ENCODE measurements at places on chromosomes 1 and 21. TPM values are rescaled to one million over a fixed set of nuclear protein-coding genes. Genes with fewer than 3 reads are reported as not detected.

DNA sequence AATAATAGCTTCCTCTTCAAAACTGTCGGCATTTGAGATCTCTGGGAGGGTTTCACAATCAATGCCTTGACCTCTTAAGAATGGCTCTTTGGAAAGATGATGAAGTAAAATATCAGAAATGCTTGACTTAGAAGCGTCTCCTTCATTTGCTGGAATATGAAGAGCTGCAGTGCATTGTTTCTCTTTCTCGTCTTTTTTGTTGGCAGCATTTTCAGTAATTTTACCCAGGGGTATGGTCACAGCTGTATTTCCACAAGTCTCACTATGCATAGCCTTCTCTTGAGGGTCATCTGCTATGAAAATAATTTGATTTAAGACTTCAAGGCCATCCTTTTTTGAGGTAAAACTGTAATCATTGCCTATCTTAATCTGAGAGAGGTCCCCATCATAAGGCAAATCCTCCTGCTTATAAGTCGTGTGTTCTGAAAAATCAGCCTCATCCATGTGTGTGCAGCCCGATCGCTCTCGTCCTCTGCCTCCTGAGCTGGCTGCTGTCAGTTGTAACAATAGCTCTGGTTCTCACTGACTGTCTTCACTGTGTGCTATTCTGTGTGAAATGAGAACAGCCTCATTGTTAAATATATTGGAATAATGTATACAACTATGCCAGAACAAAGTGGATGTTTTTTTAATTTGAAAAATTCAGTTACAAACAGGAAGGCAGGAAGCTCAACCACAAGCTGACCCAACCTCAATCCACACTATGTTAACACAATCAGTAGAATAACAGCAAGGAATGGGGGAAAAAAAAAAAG is 4.5 kb downstream of the AKNAD1 start:
- no peak for DNase-seq
- H3K27ac ChIP-seq = no peak overlapping the region
- H3K36me3 ChIP-seq = no peaks in the 10 kb centered on the region
- no peak overlapping the region for H3K4me3 ChIP-seq
- H3K27me3 ChIP-seq = peaks cover 7% of the 10 kb centered on the region

COL11A1 gene
- total RNA-seq = not detected

WNT2B gene
- total RNA-seq = not detected

DNA sequence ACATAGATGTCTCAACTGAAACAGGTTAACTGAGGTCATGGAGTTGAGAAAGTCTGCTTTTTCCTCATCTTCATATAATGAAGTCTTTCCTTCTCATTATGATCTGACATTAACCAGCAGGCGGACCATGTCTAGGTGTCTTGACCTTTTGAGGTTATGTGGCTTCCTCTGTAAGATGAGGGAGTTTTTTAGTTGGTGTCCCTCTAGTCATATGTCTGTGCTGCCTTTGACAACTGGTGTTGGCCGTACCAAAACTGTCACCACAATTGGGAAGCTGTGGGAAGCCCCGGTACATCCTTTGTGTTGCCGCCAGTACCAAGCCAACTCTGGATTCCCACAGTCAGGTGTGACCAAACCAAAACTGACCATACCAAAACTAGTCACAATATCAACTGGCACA is 105.1 kb downstream of the PBX1 start:
- no peaks in the 10 kb centered on the region for H3K36me3 ChIP-seq
- no peak overlapping the region for H3K4me3 ChIP-seq
- peaks cover 7% of the 10 kb centered on the region for H3K4me1 ChIP-seq
- no peak for DNase-seq
- no peaks in the 10 kb centered on the region for H3K27me3 ChIP-seq
- H3K27ac ChIP-seq = no peak overlapping the region

DNA sequence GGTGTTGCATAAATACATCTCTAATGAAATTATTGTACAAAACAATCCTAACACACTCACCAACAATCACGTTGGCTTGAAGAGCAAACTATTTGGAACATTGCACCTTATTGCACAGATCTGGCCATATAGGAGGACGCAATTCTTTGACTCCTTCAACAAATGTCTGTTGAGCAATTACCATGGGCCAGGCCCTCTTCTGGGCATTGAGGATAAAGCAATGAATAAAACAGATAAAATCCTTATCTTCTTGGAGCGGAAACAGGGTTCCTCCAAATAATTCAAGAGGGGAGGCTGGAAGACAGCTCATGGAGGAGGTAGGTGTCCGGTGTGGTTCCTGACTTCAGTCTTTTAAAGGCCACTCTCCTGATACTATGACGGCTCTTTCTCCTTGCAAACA is 43.3 kb downstream of the PAX7 start:
- H3K4me1 ChIP-seq = peaks cover 5% of the 10 kb centered on the region
- no peak for DNase-seq
- no peaks in the 10 kb centered on the region for H3K36me3 ChIP-seq
- H3K27me3 ChIP-seq = peaks cover 19% of the 10 kb centered on the region
- no peak overlapping the region for H3K27ac ChIP-seq

DNA sequence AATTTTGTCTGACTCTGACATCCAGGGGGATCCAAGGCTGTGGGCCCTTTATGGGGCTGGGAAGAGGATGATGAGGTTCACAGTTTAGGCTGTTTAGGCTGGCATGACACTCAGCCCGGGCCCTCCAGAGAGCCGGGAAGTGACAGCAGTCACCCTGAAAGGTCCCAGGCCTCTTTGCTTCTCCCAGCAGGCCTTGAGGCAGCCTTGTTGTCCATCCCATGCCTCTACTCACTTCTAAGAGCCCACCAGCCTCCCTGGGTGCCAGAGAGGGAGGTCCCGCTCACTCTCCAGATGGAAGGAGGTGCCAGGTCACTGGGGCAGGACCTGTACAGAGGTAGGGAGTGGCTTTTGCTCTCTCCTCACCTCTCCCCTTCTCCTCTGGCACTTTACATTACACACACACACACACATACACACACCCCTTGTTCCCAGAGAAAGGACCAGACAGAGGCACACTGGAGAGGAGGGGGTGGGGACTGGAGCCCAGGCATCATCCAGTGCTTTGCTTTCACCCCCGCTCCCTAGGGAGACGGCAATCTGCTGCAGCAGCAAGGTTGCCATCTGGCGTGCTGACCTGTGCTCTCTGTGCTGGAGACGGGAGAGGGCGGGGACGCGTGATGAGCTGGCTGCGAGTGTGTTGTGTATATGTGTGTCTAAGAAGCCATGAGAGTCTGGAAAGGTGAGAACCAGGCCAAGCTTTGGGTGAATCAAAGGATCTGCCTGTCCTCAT is 4.6 kb downstream of the KLHDC8A start:
- H3K4me3 ChIP-seq = no peak overlapping the region
- no peak for DNase-seq
- H3K27me3 ChIP-seq = peaks cover 3% of the 10 kb centered on the region

GRCh38 chr1:50929376-50929958 is 30.6 kb downstream of the FAF1 start:
- peaks cover 34% of the 10 kb centered on the region for H3K4me1 ChIP-seq
- no peak overlapping the region for H3K4me3 ChIP-seq
- peaks cover 22% of the 10 kb centered on the region for H3K36me3 ChIP-seq

GRCh38 chr1:177780096-177780700 is 189.7 kb downstream of the SEC16B start:
- no peak overlapping the region for H3K4me3 ChIP-seq
- no peak overlapping the region for H3K27ac ChIP-seq
- no peaks in the 10 kb centered on the region for H3K27me3 ChIP-seq
- DNase-seq = no peak
- no peaks in the 10 kb centered on the region for H3K4me1 ChIP-seq

GRCh38 chr1:194734970-194735369 is 1548.6 kb upstream of the B3GALT2 start:
- no peak overlapping the region for H3K27ac ChIP-seq
- no peak overlapping the region for H3K4me3 ChIP-seq
- no peaks in the 10 kb centered on the region for H3K4me1 ChIP-seq
- H3K27me3 ChIP-seq = no peaks in the 10 kb centered on the region
- H3K36me3 ChIP-seq = no peaks in the 10 kb centered on the region

PIGC gene
- total RNA-seq = 20.1 TPM

DNA sequence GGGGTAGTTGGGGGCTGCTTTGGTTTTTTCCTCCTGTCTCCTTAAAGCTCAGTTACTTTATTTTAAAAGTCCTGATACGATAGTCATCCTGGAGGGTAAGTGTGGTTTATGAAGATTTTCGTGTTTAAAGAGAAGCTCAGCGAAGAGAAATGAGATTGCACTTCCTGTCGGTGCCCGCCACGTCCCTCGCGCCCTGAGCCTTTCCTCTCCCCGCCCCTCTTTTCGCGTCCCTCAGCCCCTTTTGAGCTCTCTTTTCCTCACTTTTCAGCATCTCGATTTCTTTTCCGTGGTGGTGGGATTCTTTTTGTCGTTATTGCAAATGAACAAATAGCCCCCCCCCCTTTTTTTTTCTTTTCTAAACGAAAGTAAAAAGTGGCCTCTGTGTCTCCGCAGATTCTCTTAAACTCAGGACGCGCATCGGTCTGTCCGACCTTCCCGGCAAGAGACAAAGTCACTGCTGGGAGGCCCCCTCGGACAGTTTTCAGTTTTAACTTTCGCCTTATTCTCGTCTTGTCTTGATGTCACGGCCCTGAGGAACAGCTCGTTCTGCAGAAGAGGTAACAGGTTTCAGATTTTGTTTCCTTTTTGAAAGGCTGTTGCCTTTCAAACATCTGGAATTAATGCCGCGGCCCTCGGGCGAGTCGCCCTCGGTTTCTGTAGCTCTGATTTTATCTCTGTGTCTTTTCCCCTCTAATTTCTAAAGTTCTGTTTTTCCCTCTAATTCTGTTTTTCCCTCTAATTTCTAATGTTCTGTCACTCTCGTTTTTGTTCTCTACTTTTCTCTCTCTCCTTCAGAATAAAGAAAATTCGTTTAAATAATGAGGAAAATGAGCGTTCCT is 1.0 kb upstream of the DMRTA2 start:
- H3K4me3 ChIP-seq = peak overlapping the region; percentile 77
- H3K27me3 ChIP-seq = peaks cover 96% of the 10 kb centered on the region
- no peaks in the 10 kb centered on the region for H3K36me3 ChIP-seq
- peaks cover 55% of the 10 kb centered on the region for H3K4me1 ChIP-seq
- H3K27ac ChIP-seq = peak overlapping the region; percentile 20

DNA sequence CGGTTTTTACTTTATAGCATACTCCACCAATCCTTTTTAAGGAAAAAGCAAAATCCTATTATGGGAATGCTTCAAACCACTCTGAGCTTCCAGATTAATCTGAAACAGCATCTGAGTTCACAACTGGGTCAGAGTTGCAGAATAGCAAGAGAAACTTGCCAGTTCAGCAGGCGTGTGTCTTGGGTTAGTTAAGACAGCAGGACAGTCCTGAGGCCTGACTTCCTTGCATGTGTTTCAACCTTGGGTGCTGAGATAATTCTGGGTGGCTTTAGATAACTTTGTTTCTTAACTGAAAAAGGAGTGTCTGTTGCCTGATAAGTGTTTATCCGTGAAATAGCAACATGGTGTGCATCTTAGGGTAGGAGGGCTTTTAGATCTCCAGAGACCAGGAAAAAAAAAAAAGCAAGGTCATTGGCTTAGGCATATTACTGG is 169.2 kb downstream of the DHRS3 start:
- no peaks in the 10 kb centered on the region for H3K27me3 ChIP-seq
- DNase-seq = no peak
- H3K4me3 ChIP-seq = peak overlapping the region; percentile 27
- peaks cover 79% of the 10 kb centered on the region for H3K36me3 ChIP-seq
- H3K4me1 ChIP-seq = peaks cover 88% of the 10 kb centered on the region

- H3K27ac ChIP-seq = no peak overlapping the region
- H3K36me3 ChIP-seq = no peaks in the 10 kb centered on the region
- H3K4me3 ChIP-seq = no peak overlapping the region
- H3K4me1 ChIP-seq = no peaks in the 10 kb centered on the region
- H3K27me3 ChIP-seq = peaks cover 4% of the 10 kb centered on the region
These were observed 48.2 kb upstream of the ABCA4 start for GRCh38 chr1:94169126-94169525.

TOR3A gene
- total RNA-seq = 41.1 TPM

CLCA4 gene
- not detected for total RNA-seq

NBPF10 gene
- total RNA-seq = 0.64 TPM

CDK11B gene
- 43.3 TPM for total RNA-seq

TMEM50B gene
- total RNA-seq = 15.7 TPM

DNA sequence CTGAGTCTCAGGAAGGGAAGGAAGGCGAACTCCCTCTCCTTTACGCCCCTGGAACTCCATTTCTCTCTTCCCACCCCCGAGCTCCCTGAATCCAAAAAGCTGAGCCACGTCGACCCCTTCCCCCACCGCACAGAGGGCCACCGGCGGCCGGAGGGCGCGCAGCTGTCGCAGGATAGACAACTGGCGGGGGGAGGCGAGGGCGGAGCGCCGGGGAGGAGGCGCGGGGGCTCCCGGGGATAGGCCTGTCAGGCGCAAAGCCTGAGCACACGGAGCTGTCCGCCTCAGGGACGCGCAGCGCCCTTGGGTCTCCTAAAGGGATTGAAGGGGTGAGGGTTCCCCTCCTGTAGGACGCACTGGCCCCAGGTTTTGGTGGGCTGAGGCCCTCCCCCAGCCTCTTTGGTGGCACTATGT is 752 bp upstream of the ACTA1 start:
- H3K36me3 ChIP-seq = peaks cover 17% of the 10 kb centered on the region
- no peak overlapping the region for H3K4me3 ChIP-seq
- H3K27ac ChIP-seq = no peak overlapping the region
- DNase-seq = no peak

DNA sequence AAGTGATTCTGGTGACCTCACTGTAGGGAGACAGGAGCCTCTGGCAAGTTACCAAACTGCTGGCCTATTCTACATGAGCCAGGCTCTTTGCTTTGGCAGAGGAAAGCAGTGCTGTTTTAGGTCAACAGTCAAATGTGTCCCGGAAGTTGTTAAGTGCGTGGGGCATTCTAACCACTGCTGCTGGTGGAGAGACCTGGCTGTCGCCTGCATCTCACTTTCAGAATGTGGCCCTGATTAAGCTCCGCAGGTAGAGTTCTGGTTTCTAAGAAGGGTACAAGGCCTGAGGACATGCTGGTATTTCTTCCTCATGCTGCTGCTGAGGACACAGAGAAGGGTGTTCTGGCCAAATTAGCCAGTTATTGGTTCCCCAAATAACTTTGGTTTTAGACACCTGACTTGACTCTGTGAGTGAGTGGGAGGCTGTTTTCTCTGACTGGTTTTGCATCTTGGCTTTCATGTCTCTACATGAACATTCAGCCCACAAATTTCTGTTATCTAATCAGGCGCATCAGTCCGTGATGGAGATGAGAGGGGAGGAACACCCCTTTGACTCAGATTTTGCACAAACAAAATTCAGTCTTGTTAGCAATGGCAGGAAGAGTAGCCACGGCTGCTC is 120.8 kb downstream of the LMO4 start:
- no peaks in the 10 kb centered on the region for H3K27me3 ChIP-seq
- H3K36me3 ChIP-seq = no peaks in the 10 kb centered on the region
- DNase-seq = no peak
- no peak overlapping the region for H3K4me3 ChIP-seq

GRCh38 chr1:201275253-201275666 is 8.0 kb upstream of the PKP1 start:
- H3K4me1 ChIP-seq = no peaks in the 10 kb centered on the region
- no peaks in the 10 kb centered on the region for H3K36me3 ChIP-seq
- no peak overlapping the region for H3K4me3 ChIP-seq
- H3K27ac ChIP-seq = no peak overlapping the region
- peaks cover 23% of the 10 kb centered on the region for H3K27me3 ChIP-seq
- no peak for DNase-seq

GRCh38 chr1:6753320-6754140 is 31.7 kb upstream of the CAMTA1 start:
- no peak overlapping the region for H3K27ac ChIP-seq
- DNase-seq = no peak
- no peaks in the 10 kb centered on the region for H3K36me3 ChIP-seq

GRCh38 chr1:99648107-99648506 is 2.2 kb downstream of the PALMD start:
- peaks cover 3% of the 10 kb centered on the region for H3K4me1 ChIP-seq
- H3K27ac ChIP-seq = no peak overlapping the region

PPIAL4G gene
- not detected for total RNA-seq
